ENCODE measurements at places on chromosomes 1 and 21.
A peak's percentile ranks its signal among the peaks of the same experiment; 100 is the strongest.

GRCh38 chr1:150804671-150805070 is 3.4 kb downstream of the CTSK start:
- DNase-seq: no peak

DNA sequence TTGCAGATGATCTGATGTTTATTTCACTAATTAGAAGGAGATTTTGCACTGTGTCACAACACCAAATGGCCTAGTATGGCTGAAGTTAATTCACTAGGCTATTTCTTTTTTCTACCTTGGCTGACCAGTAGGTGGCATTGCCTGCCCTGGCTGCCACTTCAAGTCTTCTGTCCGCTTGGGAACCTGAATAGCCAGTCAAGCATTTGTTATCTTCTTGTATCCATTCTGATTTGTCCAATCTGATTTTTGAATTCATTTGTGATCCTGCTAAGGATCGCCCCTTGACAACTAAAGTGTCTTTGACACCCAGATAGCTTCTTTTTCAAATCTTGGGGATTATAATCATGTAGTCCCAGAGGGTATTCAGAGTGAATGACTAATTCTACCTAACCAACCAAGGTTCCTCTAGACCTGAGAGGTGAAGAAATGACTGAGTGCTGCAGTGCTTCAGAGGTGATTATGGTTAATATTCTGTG is 99.4 kb downstream of the GIPC2 start:
- no peak for DNase-seq

- peak; percentile 20 for DNase-seq
These were observed 1.6 kb downstream of the DRAXIN start for GRCh38 chr1:11693024-11693590.

DNA sequence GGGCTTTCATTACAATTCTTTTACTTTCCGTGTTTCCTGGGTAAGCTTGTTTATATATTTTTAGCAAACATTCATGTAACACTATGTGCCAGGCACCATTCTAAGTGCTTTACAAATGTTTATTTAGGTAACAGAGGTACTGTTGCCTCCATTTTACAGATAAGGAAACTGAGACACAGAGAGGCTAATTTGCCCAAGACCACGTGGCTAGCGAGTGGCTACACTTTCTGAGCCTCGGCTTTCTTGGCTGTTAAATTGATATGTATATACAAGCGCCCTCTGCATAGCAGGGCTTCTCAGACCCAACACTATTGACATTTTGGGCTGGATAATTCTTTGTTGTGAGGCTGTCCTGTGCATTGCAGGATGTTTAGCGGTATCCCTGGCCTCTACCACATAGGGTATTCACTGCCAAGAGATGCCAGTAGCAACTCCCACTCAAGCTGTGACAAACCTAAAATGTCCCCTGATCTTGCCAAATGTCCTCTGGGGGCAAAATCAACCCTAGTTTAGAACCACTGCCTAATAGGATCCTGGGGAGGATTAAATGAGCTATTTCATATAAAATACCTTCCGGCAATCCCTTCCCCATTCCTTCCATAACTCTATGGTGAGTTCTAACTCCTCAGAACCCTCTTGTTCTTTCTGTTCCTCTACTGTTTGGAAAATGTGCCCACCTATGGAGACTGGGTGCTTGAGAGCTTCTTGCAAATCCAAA is 17.2 kb upstream of the ID3 start:
- no peak for DNase-seq

- no peak for DNase-seq
These were observed 210.3 kb downstream of the TOMM20 start for GRCh38 chr1:234918181-234918841.

DNA sequence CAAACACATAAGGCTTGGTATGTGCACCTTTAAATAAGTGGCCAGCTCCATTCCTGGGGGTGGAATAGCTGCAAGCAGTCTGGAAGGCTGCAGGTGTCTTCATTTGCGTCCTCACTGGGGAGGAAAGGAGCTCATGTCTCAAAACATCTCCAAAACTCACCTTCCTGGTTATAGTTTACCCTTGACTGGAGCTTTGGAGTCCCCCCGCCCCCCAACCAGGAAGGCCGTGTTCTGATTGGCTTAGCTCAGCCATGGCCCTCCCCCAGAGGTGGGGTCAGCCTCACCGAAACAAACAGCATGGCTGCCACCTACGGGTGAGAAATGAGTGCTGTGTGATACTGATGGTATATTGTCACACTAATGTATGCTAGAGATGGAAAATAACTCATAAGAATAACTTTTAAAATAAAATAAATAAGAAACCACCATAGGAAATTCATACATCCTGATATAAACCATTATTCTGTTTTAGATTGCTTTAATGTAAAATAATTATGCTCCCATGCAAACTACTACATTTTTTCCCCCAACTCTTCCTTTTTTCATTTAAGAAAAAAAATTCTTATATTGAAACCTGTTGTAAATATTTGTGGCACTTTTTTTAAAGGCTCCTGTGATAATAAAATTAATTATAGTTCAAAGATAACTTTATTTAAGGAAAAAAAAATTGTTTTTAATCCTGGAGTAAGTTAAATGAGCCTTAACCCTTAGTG is 90.8 kb downstream of the ZP4 start:
- peak; percentile 6 for DNase-seq

- DNase-seq: no peak
These were observed 39.9 kb upstream of the BCL10 start for GRCh38 chr1:85316321-85316720.

DNA sequence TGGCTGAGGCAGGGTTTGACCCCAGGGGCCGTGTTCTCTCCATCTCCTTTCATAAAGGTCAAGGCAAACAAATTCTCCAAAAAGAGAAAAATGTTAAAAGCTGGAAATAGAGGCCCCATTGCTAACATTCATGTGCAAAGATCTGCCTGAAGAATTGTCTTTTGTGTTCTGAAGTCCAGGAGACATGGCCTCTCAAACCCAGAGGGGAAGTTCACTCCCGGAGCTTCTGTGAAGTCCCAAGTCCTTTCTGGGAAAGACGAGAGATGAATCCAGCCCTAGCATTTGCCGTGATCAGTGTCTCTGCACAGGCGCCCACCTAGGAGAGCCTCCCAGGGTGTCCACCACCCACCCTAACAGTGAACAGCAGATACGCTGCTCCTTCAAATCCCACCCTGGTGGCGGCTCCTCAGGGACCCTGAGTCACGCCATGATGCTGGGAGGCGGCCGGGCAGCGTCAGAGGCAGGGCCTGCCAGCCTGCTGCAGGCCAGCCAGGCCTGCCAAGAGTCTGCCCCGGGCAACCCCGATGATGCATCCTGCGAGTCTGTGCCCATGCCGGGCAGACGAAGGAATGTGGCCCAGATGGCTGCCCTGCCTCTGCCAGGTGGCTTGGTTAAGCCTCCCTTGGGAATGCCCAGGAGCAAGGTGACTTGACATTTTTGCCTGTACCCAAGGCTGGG is 5.2 kb upstream of the C2CD2 start:
- DNase-seq: no peak
